ENCODE measurements at places on chromosomes 2 and 18.

DNA sequence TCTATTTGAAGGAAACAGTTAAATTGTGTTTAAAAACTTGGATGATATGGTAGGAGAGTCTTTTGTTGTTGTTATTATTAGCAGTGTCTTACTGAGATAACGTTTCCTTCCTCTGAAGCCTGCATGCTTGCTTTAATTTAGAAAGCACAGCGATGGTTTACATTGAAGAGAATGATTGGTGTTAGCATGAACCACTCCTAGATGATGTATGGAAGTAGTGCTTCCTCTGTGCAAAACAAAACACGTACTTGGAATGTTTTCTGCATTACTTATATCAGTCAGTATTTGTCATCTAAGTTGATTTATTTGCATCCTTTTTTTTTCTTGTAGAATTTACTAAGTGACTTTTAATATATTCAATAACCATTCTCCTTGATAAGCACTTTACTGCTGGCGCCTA lies 89.0 kb downstream of the UGGT1 start:
- DNase-seq, result no peak

DNA sequence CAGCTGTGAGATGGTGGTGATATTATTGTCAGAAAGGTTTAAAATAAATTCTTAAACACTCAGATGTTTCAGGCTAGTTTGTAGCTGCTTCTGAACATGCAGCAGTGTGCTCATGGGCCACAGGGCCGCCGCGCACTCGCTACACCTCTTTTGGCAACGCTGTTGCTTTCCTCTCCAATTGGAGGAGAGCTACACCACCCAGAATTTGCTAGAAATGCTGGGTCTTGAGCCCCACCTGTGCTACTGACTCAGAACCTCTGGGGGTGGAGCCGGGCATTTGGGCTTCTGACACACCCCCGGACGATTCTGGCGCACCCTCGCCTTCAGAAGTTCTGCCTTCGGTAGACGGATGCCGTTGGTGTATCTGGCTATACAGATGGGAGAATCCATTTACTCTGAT lies 15.7 kb downstream of the LRRFIP1 start:
- DNase-seq, result no peak

DNA sequence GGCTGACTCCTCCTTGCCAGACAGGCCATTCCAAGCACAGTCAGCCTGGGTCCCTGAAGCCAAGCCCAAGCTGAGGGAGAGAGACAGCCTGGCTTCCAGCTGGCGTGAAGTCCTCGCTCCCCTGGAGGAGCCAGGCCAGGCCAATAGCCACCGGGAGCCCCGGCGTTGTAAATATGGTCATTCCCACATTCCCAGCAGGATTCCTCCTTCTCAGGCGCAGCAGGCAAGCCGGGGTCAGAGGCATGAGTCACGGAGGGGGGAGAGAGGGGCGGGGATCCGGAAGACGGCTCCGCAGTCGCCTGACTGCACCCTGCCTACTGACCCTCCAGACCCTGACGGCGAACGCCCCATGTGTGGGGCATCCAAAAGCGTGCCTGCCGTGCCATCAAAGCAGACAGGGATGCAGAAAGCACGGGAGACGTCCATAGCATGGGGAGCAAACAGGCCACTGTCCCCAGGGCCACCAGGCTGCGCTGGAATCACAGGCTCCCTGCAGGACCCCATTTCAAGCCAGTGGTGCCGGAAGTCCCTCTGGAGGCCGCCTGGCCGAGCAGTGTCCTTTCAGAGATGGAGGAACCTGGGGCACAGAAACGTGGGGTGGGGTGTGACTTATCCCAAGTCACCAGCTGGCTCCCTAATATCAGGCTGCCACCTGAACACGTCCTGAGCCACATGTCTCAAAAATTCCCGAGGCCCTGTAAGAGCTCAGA lies 48.2 kb downstream of the TWIST2 start:
- DNase-seq, result no peak

- DNase-seq, result no peak
Observed at GRCh38 chr2:120747281-120747680, 11.6 kb downstream of the GLI2 start.

DNA sequence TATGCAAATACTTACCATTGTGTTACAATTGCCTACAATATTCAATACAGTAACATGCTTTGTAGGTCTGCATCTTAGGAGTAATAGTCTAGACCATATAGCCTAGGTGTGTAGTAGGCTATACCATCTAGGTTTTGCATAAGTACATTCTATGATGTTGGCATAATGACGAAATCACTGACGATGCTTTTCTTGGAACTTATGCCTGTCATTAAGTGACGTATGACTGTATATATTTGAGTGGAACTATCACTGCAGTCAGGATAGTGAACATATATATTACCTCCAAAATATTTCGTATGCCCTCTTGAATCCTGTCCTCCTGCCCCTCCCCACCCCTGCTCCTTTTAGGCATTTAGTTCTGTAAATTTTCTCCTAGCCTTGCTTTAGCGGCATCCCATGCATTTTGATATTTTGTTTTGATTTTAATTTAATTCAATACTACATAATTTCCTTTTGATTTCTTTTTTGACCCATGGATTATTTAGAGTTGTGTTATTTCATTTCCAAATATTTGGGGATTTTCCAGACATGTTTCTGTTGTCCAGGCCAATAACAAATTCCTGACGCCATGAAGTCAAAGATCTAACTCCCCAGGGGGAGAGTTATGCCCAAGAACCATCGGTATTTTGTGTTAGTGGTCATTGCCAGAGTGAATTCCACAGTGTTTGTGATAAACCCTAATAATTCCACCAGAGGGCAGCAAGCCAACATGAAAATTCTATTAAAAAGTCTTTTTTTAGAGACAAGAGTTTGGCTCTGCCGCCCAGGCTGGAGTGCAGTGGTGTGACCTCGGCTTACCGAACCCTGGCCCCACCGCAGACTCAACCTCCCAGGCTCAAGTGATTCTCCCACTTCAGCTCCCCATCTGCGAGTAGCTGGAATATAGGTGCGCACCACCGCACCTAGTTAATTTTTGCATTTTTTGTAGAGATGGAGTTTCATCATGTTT lies 24.2 kb upstream of the CASP8 start:
- DNase-seq, result no peak
